Hepatocyte (in vitro differentiated cells): ENCODE measurements at places on chromosomes 12 and 14. TPM values are rescaled to one million over a fixed set of nuclear protein-coding genes. Genes with fewer than 3 reads are reported as not detected.

- H3K4me3 ChIP-seq, result no peak overlapping the region
- H3K4me1 ChIP-seq, result peaks cover 7% of the 10 kb centered on the region
- H3K27me3 ChIP-seq, result no peaks in the 10 kb centered on the region
- H3K36me3 ChIP-seq, result no peaks in the 10 kb centered on the region
- no peak for DNase-seq
Measured at GRCh38 chr14:98958048-98958631, 313.9 kb downstream of the BCL11B start.

The CIROP gene
- not detected in 2 replicates for total RNA-seq

GRCh38 chr12:109594556-109595317, 21.1 kb downstream of the MVK start:
- H3K27me3 ChIP-seq, result no peaks in the 10 kb centered on the region
- no peak overlapping the region for H3K27ac ChIP-seq
- peaks cover 4% of the 10 kb centered on the region for H3K4me1 ChIP-seq
- DNase-seq, result no peak
- H3K4me3 ChIP-seq, result no peak overlapping the region

DNA sequence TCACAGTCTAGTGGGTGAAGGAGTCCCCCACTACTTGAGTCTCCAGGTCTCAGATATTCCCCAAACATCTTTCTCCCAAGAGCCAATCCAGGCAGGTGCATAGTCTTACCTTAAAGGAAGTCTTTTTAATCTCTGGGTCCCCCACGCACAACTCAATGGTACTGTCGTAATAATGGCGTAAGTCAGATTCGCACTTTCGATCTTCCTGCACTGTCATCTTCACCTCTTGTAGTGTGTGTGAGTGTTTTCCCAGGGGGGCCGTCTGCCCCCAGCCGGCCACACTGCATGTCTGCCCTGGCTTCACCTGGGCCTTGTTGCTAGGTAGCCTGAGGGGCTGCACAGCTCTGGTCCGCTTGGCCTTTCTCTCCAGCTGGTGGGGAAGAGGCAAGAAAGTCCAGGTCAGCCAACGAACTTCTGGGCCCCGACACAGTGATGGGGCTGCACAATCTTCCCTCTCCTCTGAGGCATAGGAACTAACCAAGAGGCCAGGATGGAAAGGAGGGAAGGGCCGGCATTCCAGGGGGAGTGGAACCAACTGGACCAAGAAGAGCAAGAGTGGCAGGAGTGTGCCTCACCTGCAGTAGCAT, 2.1 kb downstream of the GZMB start:
- no peaks in the 10 kb centered on the region for H3K36me3 ChIP-seq
- no peaks in the 10 kb centered on the region for H3K27me3 ChIP-seq

- no peak overlapping the region for H3K4me3 ChIP-seq
- H3K36me3 ChIP-seq, result no peaks in the 10 kb centered on the region
- H3K27me3 ChIP-seq, result peaks cover 13% of the 10 kb centered on the region
- H3K27ac ChIP-seq, result no peak overlapping the region
- H3K4me1 ChIP-seq, result no peaks in the 10 kb centered on the region
Measured at GRCh38 chr14:72052356-72052755, 120.1 kb downstream of the RGS6 start.

- H3K36me3 ChIP-seq, result no peaks in the 10 kb centered on the region
- H3K27me3 ChIP-seq, result no peaks in the 10 kb centered on the region
- no peak overlapping the region for H3K4me3 ChIP-seq
- H3K4me1 ChIP-seq, result no peaks in the 10 kb centered on the region
Measured at GRCh38 chr14:100747021-100747586, 20.4 kb downstream of the DLK1 start.

DNA sequence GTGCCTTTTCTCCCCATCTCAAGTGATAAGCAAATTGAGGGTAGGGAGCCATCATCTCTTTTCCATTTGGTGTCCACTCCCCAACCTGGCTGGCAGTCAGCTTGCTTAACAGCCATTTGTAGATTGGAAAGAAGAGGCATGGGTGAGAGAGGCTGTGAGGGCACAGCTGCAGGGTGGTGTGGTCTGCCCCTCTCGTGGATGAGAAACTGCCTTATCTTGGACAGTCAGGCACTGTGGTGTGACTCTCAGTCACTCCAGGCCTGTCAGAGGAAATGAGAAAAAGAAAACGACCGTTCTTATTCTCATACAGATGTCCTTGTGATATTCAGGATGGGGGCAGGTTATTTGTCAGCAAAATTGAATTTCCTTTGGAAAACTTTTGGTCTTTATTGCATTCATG, 65.1 kb upstream of the SRSF5 start:
- H3K27me3 ChIP-seq, result no peaks in the 10 kb centered on the region
- no peaks in the 10 kb centered on the region for H3K36me3 ChIP-seq
- no peak for DNase-seq
- H3K4me1 ChIP-seq, result peaks cover 10% of the 10 kb centered on the region
- H3K4me3 ChIP-seq, result no peak overlapping the region

GRCh38 chr12:47561746-47562145, 144.1 kb downstream of the RPAP3 start:
- no peaks in the 10 kb centered on the region for H3K36me3 ChIP-seq
- DNase-seq, result no peak
